ENCODE measurements at places on chromosomes 6 and 20.

- DNase-seq: no peak
Observed at GRCh38 chr6:46521464-46521971, 30.3 kb upstream of the RCAN2 start.

GRCh38 chr6:35073766-35074471, 67.2 kb downstream of the TCP11 start:
- no peak for DNase-seq

DNA sequence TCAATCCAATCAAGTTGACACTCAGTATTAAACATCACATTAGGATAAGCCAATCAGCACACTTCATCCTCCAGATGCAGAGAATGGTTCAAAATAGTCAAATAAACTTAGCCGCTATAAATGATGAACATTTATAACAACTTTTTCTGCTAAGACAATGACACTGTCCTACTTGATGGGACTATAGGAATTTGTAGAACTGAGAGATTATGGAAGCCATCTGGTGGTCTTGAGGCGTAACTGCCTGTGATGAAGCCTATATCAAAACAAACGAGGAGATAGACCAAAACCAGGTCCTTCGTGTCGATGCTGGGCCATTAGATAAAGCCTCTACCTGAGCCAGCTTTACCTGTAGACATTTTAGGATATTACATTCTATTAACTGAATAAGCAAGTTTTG, 631.1 kb downstream of the COL12A1 start:
- no peak for DNase-seq

GRCh38 chr20:23082846-23083552, 3.1 kb downstream of the CD93 start:
- no peak for DNase-seq

DNA sequence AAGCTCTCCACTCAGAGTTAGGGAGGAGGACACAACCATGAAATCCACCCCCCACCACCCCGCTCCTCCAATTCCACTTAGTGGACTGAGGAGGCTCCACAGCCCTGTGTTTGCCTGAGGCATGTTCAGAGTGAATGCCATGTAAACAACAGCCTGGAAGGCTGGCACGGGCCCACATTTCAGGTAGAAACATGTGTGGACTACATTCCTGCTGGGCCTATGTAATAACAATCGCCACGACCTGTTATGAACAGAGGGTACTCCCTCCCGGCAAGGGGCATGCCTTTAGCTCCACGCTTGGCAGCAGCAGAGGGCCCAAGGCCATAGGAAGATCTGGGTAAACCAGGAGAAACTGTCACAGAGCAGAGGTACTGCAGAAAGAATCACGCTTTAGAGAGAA, 65.5 kb downstream of the ISM1 start:
- no peak for DNase-seq

DNA sequence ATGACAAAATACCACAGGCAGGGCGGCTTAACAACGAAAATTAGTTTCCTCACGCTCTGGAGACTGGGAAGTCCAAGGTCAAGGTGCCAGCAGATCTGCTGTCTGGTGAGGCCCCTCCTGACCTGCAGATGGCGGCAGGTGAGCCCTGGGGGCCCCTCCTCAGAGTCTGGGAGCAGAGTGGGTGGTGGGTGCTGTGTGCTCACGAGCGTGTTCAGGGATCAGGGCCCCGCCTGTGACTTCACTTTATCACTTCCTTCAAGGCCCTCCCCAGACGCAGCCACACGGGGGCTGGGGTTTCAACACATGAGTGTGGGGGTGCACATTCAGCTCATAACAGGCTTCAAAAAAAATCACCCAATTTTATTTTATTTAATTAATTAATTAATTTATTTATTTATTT, 39.3 kb downstream of the SLC2A4RG start:
- no peak for DNase-seq

- peak; percentile 54 for DNase-seq
Observed at GRCh38 chr6:112029045-112029822, 24.7 kb upstream of the CCN6 start.

- DNase-seq: no peak
Observed at GRCh38 chr6:20811109-20811761, 277.0 kb downstream of the CDKAL1 start.

DNA sequence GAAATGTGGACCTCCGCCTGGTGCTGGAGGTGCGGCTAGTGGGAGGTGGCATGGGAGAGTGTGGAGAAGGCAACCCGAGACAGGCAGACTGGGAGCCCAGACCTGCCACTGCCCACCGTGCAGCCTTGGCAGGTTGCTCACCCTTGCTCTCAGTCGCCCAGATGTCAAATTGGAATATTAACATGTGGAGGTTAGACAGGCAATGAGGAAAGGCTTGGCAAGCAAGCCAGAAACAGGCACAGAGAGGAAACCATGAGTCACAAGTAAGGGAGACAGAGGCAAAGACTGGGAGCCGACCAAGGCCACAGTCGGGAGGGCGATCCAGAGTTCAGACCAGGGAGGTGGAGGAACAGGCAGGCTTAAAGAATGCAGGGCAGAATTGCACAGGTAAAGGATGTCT, 178.2 kb downstream of the FOXC1 start:
- DNase-seq: no peak
